CD4-positive, alpha-beta T cell (primary cell): ENCODE measurements at places on chromosomes 7 and 10. TPM values are rescaled to one million over a fixed set of nuclear protein-coding genes. Genes with fewer than 3 reads are reported as not detected.

Gene FAM25C
- not detected for total RNA-seq

Gene SLC18A3
- not detected for total RNA-seq

GRCh38 chr7:106776618-106777347 lies 88.3 kb upstream of the PIK3CG start:
- H3K36me3 ChIP-seq = no peaks in the 10 kb centered on the region
- no peaks in the 10 kb centered on the region for H3K4me1 ChIP-seq
- DNase-seq = no peak
- no peak overlapping the region for H3K4me3 ChIP-seq

GRCh38 chr7:74672343-74672915 lies 14.9 kb downstream of the GTF2I start:
- no peak overlapping the region for H3K27ac ChIP-seq
- peaks cover 13% of the 10 kb centered on the region for H3K36me3 ChIP-seq
- peaks cover 15% of the 10 kb centered on the region for H3K4me1 ChIP-seq
- H3K4me3 ChIP-seq = no peak overlapping the region
- no peaks in the 10 kb centered on the region for H3K27me3 ChIP-seq
- no peak for DNase-seq

Gene CUEDC2
- 25.5 TPM for total RNA-seq

Gene CHN2
- 3.5 TPM for total RNA-seq

GRCh38 chr7:28705350-28705749 lies 252.8 kb downstream of the TRIL start:
- H3K36me3 ChIP-seq = no peaks in the 10 kb centered on the region
- H3K27ac ChIP-seq = no peak overlapping the region
- no peaks in the 10 kb centered on the region for H3K27me3 ChIP-seq

Gene ECHDC3
- 1.5 TPM for total RNA-seq

GRCh38 chr7:30142710-30143109 lies 7.9 kb downstream of the MTURN start:
- H3K36me3 ChIP-seq = no peaks in the 10 kb centered on the region
- H3K27ac ChIP-seq = no peak overlapping the region
- H3K27me3 ChIP-seq = no peaks in the 10 kb centered on the region
- no peaks in the 10 kb centered on the region for H3K4me1 ChIP-seq
- H3K4me3 ChIP-seq = no peak overlapping the region

GRCh38 chr10:31341552-31341951 lies 22.5 kb downstream of the ZEB1 start:
- no peak overlapping the region for H3K27ac ChIP-seq
- no peak for DNase-seq
- H3K27me3 ChIP-seq = no peaks in the 10 kb centered on the region
- H3K4me1 ChIP-seq = no peaks in the 10 kb centered on the region
- no peak overlapping the region for H3K4me3 ChIP-seq

DNA sequence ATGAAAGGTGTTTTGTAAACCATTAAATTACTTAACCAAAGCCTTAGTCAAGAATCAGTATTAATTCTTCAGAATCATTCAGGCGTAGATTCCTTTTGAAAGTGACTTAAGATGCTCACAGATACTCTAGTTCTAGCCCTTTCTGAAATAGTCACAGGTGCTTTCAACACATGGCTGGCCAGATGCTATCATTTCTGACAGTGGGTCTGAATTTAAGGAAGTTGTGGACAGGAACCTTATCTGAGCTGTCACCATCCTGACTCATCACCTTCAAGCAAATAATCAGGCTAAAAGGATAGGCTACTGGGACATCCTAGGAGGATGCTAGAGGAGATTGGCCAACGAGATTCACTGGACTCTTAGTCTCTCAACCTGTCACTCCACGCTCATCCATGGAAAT lies 501.5 kb downstream of the LRMDA start:
- H3K4me3 ChIP-seq = no peak overlapping the region
- H3K36me3 ChIP-seq = no peaks in the 10 kb centered on the region
- no peaks in the 10 kb centered on the region for H3K4me1 ChIP-seq
- DNase-seq = no peak

Gene ZNF212
- total RNA-seq = 12.1 TPM

DNA sequence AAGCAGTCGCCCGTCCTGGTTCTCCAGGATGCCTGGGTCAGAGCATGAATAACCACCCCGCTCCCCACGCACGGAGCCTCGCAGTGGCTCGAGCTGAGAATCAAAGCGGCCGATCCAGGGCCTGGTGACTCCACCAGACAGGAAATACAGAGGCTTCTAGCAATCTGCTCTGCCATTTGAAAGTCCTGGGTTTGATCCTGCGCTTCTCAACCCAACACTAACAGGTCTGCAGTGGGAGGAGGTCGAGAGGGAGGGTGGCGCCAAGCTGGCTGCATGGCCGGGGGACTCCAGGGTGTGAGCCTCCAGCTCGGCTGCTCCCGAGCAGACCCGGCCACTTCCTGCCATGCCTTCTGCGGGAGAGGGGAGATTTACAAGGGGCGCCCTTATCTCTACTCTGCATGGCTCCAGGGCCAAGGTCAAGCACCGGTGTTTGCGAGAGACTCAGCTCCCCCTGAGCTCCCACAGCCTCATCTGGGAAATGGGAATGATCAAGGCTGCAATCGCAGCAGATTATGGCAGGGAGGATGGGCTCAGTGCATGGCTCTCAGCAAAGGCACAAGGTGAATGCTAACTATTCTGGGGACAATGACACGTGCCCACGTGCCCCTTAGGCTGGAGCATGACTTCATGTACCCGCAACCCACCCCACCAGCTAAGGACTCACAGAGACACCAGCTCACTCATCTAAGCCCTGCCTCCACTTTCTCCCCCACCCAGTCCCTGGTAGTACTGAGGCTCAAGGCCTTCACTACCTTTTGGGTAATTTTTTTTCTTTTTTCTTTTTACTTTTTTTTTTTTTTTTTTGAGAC lies 73.9 kb upstream of the TNRC18 start:
- DNase-seq = no peak
- H3K36me3 ChIP-seq = peaks cover 32% of the 10 kb centered on the region
- no peak overlapping the region for H3K4me3 ChIP-seq

GRCh38 chr10:112201334-112201733 lies 17.8 kb upstream of the GPAM start:
- no peak overlapping the region for H3K4me3 ChIP-seq
- DNase-seq = no peak
- no peaks in the 10 kb centered on the region for H3K27me3 ChIP-seq

GRCh38 chr7:84532196-84532595 lies 337.6 kb upstream of the SEMA3A start:
- DNase-seq = no peak
- no peaks in the 10 kb centered on the region for H3K4me1 ChIP-seq
- H3K27ac ChIP-seq = no peak overlapping the region

Gene BTBD16
- not detected for total RNA-seq

DNA sequence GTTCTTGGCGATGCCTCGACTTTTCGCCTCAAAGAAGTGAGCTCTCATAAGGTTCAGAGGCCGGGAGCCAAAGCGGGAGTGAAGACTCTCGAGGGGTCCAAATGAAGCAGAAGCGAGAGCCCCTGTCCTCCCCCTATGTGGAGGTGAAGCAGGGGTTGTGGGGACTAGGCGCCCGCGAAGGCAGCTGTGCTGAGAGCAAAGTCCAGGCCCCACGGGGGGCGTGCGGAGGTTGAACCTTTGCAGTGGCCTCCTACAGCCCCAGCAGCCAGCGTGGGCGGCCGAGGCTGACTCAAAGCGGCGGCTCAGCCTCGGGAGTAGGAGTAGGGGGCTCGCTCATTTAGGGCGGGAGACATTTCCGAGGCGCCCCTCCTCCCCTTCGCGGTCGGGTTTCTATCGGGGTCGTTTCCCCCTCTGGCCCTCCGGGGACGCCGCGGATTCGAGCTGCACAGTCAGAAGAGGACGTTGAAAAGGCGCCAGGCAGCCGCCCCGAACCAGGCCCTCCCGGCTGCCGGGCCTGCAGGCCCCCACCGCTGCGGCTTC lies 553 bp upstream of the ADD3 start:
- no peaks in the 10 kb centered on the region for H3K27me3 ChIP-seq
- H3K27ac ChIP-seq = peak overlapping the region; percentile 64
- H3K4me3 ChIP-seq = peak overlapping the region; percentile 63
- peaks cover under 1% of the 10 kb centered on the region for H3K36me3 ChIP-seq

Gene RPEL1
- not detected for total RNA-seq
